Right hindlimb (tissue), 1 donor: ENCODE measurements at places on chromosomes 13 and 19.

DNA sequence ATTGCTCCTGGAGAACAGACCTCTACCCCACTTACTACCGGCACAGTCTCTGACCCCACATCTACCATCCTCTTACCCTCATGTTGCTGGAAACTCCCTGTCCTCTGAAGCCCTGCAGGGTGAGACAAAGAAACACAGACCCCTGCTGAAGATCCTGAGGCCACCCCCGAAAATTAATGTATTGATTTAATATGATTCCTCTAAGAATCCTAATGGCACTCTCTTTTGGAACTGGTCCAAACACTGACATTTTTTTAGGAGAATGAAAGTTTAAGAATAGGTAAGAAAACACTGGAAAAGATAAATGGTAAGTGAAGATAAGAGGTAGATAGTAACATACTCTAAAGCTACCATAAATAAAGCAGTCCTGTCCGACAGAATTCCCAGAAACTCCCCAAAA lies 5.3 kb downstream of the DMKN start:
- no peak for DNase-seq

- no peak for DNase-seq
Observed at GRCh38 chr13:85853161-85853894, 54.1 kb upstream of the SLITRK6 start.

DNA sequence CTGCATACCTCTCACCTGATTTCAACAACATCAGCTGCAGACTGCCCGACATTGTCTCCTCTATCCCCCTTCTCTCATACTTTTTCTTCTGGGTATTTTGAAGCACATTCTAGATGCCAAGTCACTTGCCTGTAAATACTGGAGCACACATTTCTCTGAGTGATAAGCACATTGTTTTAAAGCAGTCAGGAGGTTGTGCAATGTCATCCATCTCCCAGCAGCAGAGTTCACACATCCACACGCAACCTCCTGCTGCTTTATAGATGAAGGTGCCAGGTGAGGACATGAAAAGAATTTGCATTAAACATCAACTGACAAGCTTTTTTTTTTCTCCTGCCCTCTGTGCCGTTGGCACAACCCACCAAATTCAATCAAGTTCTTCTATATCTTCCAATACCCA lies 5.5 kb downstream of the UPK1A start:
- no peak for DNase-seq

DNA sequence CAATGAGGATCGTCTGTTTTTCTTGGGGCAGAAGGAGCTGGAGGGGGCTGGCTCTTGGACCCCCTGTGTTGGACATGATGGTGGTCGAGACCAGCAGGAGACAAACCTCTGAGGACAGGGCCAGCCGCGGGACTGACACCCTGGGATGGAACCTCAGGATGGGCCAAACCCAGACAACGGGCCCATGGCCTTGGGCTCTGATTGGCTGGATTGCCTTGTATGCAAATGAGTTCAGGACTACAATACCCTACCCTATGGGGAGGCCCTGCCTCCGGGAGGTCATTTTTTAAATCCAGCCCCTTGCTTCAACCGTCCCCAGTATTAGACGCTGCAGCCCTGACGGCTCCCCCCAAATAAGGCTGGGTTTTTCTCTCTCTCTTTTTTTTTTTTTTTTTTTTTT lies 22.0 kb downstream of the SLC5A5 start:
- no peak for DNase-seq

DNA sequence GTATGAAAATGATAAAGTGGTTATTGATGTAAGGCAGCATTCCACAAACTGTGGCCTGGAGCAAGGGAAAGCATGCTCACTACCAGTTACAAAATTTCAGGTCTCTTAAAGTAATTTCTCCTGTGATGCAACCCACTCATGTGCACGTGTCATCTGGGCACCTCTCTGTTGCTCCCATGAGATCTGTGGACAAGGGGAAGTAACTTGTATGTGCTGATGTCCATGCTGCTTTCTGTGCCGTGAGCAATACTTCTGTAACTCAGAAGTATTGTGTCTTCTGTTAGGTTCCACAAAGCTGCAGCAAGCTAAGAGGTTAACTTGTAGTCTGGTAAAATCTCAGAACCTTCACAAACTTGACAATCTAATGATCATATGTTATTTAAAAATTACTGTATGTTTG lies 930.0 kb upstream of the SLITRK6 start:
- DNase-seq, result no peak

GRCh38 chr13:40665126-40666044 lies 1.1 kb downstream of the FOXO1 start:
- peak; percentile 54 for DNase-seq

- no peak for DNase-seq
Observed at GRCh38 chr19:17993076-17993813, 14.7 kb upstream of the ARRDC2 start.

GRCh38 chr19:35587321-35587720 lies 1.3 kb downstream of the PMIS2 start:
- no peak for DNase-seq

GRCh38 chr13:75197803-75198202 lies 284.2 kb downstream of the TBC1D4 start:
- DNase-seq, result no peak

DNA sequence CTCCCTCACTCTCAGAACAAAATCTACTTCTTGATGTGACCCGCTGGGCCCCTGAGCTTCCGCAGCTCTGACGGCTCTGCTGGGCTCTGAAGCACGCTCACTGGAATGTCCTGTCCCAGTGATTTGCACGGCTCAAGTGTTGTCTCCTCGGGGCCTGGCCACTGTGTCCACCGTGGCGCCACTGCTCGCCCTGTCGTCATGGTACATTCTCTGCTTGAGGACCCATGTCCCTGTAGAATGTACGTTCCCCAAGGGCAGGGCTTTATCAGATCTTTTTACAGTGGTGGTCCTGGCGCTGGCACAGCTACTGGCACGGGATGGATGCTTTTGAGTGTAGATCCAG lies 12.1 kb downstream of the KLHL26 start:
- DNase-seq, result no peak

- no peak for DNase-seq
Observed at GRCh38 chr13:91295712-91296410, 51.6 kb upstream of the MIR17HG start.

GRCh38 chr13:28037399-28037798 lies 48.9 kb upstream of the URAD start:
- no peak for DNase-seq

- no peak for DNase-seq
Observed at GRCh38 chr19:35558400-35559280, 4.8 kb downstream of the ATP4A start.

DNA sequence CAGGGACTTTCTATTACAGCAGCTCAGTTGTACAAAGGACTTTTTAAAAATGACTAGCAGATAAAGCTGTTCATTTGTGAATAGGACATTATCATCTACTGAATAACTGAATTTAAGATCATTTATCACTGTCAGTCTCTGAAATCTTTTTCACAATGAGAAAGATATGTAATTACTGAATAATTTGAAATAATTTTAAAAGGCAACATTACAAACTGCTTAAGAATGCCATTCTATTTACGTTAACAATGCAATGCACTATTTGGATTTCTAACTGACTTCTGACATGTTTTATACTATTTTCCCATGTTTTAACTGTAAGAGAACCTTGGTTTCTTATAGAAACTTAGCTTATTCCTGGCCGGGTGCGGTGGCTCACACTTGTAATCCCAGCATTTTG lies 2033.0 kb upstream of the PCDH20 start:
- DNase-seq, result no peak

DNA sequence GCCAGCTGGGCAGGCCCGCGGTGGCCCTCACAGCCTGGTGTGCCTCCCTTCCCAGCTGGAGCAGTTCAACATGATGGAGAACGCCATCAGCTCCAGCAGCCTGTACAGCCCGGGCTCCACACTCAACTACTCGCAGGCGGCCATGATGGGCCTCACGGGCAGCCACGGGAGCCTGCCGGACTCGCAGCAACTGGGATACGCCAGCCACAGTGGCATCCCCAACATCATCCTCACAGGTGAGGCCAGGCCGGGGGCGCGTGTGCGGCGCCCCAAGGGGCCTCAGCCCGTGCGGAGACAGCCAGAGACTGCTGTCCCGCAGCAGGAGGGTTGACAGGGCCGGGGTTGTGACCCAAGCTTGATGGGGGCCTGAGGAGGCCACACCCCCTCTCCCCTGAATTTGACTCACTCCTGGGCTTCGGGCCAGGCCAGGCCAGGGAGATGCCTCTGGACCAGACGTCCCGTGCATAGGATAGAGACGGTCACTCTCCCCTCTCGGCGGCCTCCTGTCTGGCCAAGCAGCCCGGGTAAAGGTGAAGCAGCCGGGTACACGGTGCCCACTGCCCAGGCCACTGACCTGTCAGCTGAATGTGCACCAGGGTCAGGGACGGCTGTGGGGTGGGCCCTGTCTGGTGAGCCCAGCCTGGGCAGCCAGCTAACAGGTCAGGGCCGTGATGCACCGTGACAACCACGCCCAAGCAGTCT lies 15.4 kb downstream of the COMP start:
- DNase-seq, result no peak

DNA sequence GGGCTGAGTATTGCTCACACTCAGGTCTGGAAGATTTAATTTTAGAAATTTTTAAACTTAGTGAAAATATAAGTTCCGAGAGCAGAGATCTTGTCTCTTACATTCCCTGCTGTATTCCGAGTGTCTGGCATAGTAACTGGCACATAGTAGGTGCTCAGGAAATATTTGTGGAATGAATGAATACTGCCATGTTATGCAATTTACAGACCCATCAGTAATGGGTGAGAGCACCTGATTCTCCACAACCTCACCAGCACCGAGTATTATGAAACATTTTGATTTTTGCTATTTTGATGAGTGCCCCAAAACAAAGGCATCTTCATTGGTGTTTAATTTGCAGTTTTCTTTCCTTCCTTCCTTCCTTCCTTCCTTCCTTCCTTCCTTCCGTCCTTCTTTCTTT lies 15.8 kb upstream of the CLASRP start:
- DNase-seq, result no peak

GRCh38 chr19:42111811-42112210 lies 20.4 kb downstream of the POU2F2 start:
- no peak for DNase-seq

GRCh38 chr13:26382835-26383234 lies 128.9 kb downstream of the CDK8 start:
- DNase-seq, result no peak

- DNase-seq, result no peak
Observed at GRCh38 chr19:18046059-18046718, 38.2 kb downstream of the ARRDC2 start.

GRCh38 chr19:30369833-30370232 lies 2.4 kb upstream of the ZNF536 start:
- DNase-seq, result no peak

DNA sequence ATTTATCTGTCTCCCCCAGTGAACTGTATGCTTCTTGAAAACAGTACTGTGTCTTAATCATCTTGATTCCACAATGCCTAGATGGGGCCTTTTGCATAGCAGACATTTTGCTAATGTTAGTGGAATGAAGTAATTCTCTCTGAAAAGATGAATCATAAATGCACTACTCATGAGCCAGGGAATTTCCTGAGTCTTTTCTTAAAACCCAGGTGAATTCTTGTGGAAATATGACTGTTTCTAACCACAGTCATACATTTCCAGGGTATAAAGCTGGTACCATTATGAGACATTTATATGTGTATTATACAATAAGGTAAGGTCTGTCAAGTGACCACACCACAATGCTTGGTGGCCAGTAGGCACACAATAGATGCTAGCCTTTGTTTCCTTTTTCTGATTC lies 5.5 kb upstream of the KCTD4 start:
- DNase-seq, result no peak

- peak; percentile 54 for DNase-seq
Observed at GRCh38 chr13:28324181-28324789, 170.6 kb downstream of the FLT1 start.

DNA sequence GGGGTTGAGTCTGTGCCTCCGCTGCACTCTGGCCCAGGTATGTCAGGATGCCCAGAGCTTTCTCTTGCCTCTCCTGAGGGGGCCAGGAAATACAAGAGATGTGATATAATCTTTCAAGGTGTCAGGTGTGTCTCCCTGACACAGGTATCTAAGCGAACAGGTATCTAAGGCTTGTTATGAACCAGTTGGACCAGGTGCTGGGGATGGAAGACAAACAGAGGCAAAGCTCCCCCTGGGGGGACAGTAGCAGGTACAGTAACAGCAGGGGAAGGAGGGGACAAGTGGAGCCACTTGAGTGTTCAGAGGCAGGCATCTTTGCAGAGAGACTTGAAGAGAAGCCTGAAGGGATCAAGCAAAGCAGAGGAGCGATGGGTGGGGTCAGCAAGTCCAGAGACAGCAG lies 2.6 kb downstream of the LENG1 start:
- no peak for DNase-seq

GRCh38 chr19:32448026-32448425 lies 42.5 kb downstream of the DPY19L3 start:
- no peak for DNase-seq

DNA sequence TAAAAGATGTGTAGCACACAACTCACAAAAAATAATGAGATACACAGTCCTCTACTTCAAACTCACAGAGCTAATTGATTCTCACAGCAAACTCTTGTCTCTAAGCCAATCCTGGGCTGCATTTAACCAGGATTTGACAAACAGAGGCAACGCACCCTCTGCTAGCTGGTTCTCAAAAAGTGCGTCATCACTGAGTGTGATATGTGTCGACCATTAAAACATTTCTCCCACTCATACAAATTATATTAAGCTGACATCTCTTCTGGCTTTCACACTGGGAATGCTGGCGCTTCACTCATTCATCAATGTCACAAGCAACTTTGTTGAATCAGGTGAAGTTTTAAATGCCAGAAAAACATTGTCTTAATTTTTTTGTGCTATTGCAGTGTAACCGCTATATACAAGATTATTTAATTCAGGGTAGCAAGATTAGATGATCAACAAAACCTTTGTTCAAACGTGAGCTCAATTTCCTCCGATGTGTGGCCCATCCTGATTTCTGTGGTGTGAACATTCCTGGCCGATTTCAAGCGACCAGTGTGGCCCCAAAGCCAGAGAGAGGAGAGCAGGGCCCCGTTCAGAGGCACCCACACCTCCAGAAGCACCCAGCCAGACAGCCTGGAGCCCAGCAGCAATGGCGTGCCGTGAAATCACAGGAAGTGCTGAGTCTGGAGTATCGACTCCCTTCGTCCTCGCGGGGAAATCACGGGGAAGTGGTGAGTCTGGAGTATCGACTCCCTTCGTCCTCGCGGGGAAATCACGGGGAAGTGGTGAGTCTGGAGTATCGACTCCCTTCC lies 49.4 kb downstream of the RASA3 start:
- peak; percentile 5 for DNase-seq

DNA sequence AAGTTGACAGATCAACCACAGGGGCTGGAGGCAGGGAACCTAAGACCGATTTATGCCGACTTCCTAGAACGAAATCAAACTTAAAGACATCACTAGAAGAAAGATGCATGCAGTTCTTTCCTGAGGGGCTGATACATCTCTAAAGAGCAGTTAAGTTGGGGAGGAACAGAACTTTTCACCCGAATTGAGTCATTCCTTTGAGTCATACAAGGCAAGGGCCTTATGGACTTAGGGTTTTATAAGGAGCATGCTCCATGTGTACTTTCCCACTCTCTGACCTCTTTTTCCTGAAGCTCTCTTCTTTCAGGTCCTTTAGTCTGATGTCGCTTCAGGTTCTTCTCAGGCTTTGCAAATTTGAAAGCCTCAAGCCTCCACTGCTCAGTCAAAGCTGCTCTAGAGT lies 7.9 kb upstream of the FBXL3 start:
- no peak for DNase-seq

- no peak for DNase-seq
Observed at GRCh38 chr19:40144947-40145748, 46.1 kb upstream of the MAP3K10 start.

GRCh38 chr13:54536112-54536511 lies 1507.5 kb downstream of the OLFM4 start:
- DNase-seq, result no peak
